ENCODE measurements at places on chromosomes 3 and 15.

DNA sequence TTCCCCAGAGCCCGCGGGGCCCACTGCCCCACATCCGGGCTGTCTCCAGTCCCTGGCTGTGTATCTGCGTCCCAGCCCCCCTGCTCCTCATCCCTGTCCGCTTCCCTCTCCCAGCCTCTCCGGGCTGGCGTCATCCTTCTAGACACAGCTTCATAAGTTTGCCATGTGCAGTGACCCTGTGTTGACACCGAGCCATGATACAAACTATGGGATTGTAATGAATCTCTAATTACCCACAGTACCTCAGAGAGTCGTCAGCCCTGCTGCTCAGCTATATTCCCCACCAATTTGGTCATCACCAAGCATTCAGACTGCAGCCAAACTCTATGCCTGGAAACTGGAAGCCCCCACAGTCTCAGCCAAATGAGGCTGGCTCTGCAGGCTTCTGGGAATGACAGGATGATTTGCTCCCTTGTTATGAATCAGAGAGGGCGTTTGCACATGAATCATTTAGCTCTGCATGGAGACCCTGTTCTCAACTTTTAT lies 466.1 kb upstream of the ATP11B start:
- no peak for DNase-seq

DNA sequence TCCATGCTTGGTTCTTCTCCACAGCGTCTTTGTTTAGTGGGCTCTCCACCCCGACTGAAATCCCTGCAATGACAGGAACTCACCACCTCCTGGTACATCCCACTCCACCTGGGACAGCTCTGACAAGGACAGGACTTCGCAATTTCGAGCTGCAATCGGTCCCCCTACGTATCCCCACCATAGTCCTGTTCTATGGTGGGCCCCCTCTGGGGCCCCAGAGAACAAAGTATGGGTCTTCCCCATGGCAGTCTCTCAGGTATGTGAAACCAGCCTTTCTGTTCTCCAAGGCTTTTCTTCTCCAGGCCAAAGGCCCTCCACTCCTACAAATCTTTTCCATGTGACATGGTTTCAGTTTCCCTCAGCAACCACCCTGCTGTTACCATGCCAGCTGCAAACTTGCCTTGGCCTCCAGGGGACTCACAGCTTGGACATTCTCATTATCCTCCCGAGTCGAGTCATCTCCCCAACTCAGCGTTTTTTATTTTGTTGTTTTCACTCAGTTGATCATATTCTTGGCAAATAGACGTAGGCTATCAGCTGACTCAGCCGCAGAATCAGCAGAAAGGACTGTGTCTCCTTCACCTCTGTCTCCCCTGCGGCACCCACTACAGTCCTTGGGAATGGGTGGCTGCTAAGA lies 233.3 kb downstream of the OPA1 start:
- no peak for DNase-seq

- no peak for DNase-seq
Observed at GRCh38 chr3:20604659-20605058, 418.7 kb upstream of the SGO1 start.

DNA sequence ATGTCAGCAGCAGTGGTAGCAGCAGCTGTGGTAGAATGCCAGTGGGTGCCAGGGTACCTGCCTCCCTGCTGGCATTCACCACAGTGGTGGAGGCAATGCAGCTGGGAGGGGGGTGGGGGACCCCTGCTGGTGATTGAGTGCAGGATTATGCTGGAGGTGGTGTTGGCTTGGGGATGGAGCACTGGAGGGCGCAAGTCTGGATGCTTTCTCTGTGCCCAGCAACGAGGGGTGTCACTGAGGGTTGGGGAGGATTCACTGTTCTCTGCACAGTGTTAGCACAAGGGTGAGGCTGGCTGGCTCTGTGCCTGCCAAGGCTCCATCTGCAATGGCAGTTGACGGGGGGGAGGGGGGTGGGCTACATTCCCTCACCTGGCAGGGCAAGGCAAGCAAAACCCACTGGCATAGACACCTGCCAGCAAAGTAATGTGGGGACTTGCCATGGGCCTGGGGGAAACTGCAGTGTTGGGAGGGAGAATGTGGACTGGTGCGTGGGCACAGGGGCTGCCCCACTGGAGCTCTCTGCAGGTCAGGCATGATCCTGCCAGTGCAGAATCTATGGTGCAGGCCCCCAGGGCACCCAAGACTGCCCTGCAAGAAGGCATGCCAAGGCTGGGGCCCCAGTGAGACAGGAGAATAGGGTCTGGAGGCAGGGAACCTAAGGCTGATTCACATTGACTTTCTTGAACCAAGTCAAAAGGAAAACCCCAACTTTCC lies 64.3 kb downstream of the MINDY4B start:
- no peak for DNase-seq

DNA sequence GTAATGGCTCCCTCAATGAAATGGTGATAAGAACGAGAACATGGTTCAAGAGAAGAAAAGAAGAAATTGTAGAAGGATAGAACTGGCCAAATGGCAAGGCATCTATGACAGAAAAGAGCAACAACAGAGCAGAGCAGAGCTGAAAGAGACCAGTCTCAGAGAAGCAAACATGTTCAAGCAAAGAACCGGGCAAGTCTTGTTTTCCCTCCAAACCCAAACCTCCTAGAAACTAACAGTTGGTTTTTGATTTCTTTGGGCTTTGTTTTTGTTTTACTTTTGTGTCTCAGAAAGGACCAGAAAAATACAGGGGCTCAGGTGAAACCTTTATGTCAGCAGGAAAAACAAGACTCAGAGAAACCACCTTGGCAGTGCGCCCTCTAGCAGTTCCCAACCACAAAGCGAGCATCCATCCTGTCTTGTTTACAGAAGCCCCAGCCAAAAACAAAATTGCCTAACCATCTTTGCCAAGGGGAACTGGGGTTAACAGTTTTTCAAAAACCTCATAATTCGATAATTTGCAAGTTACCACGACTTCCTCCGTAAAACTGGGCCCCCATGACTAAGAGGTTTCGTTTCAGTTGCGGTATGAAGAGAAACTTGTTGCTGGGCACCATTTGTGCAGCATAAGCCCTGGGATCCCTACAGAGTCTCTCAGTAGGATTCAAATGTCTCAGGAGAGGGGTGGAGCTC lies 159.2 kb upstream of the SLC24A5 start:
- DNase-seq = no peak

DNA sequence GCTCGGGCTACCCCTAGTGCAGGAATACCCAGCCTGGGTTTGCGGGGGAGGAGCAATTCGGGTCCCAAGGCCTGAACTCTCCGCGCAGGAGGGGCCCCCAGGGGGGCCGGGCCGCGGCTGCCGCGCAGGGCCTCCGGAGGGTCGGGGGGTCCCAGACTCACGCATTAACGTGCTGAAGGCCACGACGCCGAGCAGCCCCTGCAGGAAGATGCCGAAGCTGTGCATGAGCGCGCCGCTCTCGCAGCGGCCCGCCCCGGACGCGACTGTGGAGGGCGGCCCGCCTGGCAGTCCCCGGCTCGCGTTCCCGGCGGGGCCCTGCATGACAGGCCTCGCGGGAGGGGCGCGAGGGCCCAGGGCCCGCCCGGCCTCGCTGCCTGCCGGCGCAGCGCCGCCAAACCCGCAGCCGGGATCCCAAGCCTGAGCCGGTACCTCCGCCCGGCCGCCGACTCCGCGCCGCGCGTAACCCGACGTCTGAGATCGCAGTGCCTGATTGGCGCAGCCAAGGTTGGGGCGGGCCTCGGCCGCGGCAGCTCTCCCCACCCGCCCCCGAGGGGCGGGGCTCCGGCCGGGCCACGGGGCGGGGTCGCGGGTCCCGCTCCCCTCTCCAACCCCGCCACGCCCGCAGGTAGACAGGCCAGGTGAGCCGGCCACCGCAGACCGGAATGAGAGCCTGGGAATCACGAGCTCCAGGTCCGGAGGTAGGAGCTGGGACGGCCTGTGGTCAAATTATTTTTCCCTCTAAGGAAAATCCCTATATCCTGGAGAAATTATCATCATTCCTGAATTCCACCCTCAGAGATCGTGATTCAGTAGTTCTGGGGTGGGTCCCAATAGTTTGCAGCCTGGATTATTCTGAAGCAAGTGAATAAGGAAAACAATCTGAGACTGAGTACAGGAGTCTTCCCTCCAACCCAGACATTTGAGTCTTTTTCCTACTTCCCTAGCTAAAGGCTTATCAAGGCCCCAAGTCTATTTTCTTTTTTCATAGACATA lies at the start of gene STIMATE:
STIMATE (minus strand) TSS at position 419 of the 993 bp plus-strand sequence; CDS start at position 321, 98 bp downstream.
- peak; percentile 88 for DNase-seq

DNA sequence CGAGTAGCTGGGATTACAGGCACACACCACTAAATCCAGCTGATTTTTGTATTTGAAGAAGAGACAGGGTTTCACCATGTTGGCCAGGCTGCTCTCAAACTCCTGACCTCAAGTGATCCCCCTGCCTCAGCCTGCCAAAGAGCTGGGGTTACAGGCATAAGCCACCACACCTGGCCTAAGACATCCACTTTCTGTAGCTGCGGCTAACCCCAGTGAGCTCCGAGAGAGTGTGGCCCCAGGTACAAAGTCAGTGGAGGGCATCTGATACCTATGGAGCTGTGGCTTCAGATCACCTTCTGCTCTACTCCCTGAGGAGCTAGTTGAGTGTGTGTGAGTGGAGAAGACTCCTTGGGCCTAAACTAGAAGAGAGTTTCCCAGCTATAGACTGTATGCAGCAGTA lies 189.3 kb upstream of the TSC22D2 start:
- no peak for DNase-seq

- DNase-seq = no peak
Observed at GRCh38 chr15:33994005-33994615, 25.8 kb downstream of the CHRM5 start.

DNA sequence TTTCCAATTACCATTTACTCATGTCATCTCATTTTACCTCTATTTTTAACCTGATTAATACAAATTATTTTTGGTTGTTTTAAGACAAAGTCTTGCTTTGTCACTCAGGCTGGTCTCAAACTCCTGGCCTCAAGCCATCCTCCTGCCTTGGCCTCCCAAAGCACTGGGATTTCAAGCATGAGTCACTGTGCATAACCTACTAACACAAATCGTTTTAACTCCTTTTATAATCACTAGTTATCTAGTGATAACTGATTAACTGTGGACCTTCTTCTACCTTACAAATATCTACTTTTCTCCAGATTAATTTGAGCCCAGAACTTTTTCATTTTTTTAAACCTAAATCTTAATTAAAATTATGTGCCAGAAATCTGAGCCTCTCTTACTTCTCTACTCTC lies 4.6 kb downstream of the ATP13A3 start:
- no peak for DNase-seq

GRCh38 chr3:13093687-13094086 lies 20.5 kb upstream of the IQSEC1 start:
- DNase-seq = no peak

- DNase-seq = no peak
Observed at GRCh38 chr3:77376511-77376910, 336.6 kb downstream of the ROBO2 start.

DNA sequence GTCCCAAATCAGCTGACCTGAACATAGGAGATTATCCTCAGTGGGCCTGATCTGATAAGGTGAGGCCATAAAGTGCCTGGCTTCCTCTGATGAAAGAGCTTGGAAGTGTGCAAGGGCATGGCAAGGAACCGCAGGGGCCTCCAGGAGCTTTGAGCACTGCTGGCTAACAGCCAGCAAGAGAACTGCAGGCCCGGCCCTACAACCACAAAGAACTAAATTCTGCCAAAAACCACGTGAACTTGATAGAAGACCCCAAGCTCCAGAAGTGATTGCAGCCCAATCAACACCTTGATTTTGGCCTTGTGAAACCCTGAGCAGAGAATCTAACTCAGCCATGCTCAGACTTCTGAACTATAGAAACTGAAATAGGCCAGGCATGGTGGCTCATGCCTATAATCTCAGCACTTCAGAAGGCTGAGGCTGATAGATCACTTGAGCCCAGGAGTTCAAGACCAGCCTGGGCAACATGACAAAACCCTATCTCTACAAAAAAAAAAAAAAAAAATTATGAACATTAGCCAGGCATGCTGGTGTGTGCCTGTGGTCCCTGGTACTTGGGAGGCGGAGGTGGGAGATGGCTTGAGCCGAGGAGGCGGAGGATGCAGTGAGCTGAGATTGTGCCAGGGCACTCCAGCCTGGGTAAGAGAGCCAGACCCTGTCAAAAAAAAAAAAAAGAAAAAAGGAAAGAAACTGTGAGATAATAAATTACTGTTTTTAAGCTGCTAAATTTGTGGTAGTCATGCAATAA lies 7.7 kb upstream of the DIS3L start:
- DNase-seq = no peak

Data from putamen (tissue), 1 donor.